NCI-H510A (cell line): ENCODE measurements at places on chromosomes 2 and 18.

GRCh38 chr2:44084850-44085249 lies 83.8 kb upstream of the PPM1B start:
- no peak for DNase-seq

DNA sequence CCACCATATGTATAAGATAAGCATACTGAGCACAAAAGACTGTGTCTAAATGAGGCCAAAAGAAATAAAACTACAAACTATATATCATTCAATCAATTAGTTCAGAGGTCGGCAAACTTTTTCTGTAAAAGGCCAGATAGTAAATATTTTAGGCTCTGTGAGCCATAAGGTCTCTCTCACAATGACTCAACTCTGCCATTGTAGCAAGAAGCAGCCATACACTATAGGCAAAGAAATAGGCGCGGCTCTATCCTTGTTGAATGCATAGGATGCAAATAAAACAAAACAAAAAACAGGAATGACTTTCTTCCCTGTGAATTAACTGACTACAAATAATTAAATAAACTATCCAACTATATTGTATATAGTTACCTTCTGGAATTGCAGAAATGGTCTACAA lies 8.6 kb upstream of the CCDC88A start:
- no peak for DNase-seq

- DNase-seq: no peak
Measured at GRCh38 chr2:44946372-44947027, 5.0 kb downstream of the SIX3 start.

GRCh38 chr2:42917425-42917927 lies 125.1 kb upstream of the HAAO start:
- DNase-seq: no peak

DNA sequence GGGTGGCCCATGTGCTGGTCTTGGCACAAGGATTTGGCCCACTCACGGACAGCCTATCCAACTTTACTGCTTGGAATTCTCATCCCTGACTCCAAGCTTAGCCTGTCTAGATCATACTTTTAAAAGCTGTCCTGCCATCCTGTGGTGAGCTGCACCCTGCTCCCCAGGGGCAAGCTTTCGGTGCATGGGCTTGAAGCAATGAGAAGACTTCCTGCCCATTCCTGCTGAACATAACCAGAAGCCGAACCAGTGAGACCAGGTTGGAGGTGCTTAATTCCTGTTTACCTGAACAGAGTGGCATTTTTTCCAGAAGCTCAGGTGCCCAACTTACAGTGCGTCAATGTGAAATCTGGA lies 154.5 kb downstream of the ANTXR1 start:
- DNase-seq: no peak

DNA sequence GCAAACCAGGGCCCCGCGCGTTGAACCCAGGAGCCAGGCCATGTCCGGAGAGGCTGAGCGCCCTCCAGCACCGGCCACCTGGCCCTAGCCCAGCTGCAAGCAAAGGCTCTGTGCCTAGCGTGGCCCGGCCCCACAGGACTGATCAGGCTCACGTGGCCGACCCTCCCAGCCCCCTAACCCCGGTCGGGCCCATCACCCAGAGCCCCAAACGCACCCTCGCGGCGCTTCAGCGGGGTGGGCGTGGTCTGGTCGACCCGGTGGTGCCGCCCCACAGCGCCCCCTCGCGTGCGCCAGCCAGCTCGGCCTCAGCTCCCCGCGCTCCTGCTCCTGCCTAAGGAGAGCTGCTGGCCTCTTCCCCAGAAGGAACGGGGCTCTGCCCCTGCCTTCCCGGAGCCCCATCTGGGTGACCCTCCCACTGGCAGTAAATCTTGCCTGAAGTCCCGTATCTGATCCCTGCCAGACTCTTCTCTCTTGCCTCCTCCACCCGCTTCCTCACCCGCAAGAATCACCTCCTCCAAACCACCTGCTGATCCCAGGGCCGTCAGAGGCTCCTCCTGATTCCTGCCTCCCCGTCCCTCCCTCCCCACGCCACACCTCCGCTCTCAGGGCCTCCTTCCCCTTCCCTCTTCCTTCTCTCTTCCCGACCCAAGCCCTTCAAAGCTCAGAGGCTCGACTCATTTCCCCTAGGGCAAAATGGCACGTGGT lies 12.3 kb upstream of the TEX51 start:
- DNase-seq: no peak

DNA sequence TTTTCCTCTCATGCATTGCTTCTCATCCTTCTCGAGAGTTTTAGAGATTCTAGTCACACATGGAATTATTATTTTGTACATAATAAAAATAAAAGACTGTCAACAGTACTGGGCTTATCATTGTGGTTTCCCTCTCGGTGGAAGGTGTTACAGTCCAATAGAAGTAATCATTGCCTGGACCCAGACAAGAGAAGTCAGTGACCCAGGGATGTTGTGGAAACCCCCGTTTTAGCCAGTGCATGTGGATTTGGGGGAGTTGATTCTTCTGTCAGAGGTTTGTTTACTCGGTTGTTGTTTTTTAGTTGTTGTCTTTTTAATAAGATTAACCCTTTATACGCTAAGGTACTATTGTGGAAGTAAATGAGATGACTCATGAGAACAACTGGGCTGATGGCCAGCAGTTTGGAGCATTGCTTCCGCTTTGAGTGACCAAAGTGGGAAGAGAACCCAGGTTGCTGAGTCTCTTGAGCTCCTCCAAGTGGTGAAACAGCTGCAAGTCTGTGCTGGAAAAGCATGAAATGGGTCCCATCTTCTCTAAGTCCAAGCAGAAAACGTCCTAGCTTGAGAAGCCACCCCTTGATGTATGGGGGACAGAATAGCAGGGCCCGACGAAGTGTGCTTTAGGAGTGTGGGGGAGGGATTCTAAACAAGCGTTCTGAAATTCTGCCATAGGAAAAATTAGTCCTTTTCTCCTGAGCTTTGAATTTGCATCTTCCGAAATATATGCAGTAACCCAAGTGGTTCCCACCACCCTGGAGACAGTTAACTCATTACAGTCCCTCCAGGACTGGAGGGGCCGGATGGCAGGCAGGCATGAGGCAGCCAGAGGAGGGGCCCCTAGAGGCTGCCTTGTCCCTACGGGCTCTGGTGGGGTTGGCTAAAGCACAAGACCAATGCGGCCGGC lies 61.8 kb upstream of the GPR45 start:
- DNase-seq: peak; percentile 46

- no peak for DNase-seq
Measured at GRCh38 chr2:36343606-36344005, 12.0 kb upstream of the CRIM1 start.

- no peak for DNase-seq
Measured at GRCh38 chr2:223820549-223820948, 16.8 kb downstream of the AP1S3 start.

DNA sequence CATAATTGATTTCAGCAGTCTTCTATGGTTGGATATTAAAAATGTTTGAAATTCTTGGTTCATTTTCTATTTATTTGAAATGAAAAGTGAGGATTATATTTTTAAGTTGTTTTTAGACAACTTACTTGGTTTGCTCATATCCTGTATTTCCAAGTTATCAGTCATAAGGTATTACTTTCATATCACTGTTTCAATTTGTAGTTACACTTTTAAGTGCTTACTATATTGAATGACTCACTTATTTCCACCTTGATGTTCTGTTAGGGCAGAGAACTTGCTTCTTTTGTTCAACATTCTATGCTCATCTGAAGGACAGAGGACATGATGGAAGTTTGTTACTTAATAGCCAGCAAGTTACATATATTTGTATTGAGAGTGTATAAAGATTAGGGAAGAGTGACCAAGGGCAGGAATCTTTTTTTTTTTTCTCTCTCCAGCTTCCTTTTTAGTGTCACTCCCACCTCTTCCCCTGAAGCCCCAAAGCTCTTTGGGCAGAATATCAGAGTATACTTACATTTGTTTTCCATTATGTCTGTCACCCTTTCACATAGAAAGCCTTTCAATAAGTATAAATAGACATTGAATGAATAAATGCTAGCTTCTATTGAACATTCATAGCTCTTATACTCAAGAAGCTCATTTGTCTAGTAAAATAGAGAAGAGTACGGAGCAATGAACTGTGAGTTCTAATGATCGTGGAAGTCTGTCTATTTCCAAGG lies 28.1 kb downstream of the PIK3C3 start:
- DNase-seq: no peak

DNA sequence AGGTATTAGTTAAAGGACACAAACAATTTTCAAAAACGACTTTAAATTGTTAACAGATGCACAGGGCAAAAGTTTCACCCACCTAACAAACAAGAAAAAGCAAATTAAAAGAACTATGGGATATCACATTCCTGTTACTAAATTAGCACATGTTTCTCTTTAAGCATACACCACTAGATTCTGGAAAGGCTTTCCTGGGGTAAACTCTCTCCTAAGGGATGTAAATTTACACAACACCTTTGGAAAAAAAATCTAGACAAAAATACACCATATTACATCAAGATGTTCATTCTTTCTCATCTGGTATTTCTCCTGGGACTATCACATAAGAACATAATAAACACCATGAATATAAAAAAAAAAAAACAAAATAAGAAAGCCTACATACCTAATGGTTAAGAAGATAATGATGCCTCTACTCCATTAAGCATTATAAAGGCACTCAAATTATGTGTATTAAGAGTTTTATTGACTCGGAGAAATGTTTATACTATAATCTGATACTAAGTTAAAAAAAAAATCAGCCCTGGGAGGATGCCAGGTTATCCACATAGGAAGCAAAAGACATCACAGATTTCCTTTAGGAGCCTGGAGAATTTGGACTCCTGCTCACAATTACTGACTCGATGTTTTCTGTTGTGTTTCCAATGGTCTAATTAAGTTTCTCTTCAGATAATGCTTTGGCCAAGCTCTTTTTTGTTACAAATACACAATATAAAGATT lies 82.8 kb upstream of the AFF3 start:
- no peak for DNase-seq

GRCh38 chr2:209517436-209517835 lies 93.6 kb downstream of the MAP2 start:
- DNase-seq: no peak

DNA sequence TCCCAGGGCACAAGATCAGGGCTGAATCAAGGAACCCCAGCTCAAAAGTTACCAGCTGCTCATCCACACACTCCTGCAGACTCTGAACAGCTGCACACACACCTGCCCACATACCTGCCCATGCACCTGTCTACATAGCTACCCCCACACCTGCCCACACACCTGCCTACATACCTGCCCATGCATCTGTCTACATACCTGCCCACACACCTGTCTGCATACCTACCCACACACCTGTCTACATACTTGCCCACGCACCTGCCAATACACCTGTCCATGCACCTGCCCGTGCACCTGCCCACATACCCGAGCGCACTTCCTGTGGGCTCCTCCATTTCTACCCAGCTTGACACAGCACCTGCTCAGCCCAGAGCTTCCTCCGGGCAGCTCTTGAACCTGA lies 122.8 kb upstream of the AGAP1 start:
- peak; percentile 48 for DNase-seq

- DNase-seq: no peak
Measured at GRCh38 chr18:62867534-62867933, 152.2 kb downstream of the PHLPP1 start.

- no peak for DNase-seq
Measured at GRCh38 chr2:219680958-219681693, 53.7 kb downstream of the SLC4A3 start.

DNA sequence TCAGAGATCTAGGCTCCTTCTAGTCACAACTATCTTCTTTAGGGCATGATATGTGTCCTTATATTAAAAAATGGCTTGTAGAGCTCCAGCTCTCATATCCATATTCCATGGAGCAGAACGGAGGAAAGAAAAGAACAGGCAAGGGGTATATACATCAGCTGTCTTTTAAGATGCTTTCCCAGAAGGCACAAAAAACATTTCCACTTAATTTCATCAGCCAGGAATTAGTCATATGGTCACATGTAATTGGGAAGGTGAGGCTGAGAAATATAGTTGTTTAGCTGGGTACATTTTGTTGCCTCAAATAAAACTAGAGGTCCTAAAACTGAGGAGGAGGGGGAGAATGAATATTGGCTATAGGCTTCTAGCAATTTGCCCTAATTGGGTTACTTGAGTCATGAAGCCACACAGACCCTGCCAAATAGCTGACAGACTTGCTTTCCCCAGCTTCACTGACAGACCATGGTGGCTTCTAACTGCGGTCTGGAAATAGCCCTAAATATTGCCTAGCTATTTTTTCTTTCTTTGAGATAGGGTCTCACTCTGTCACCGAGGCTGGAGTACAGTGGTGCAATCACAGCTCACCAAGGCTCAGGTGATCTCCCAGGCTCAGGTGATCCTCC lies 20.0 kb downstream of the MAIP1 start:
- no peak for DNase-seq

DNA sequence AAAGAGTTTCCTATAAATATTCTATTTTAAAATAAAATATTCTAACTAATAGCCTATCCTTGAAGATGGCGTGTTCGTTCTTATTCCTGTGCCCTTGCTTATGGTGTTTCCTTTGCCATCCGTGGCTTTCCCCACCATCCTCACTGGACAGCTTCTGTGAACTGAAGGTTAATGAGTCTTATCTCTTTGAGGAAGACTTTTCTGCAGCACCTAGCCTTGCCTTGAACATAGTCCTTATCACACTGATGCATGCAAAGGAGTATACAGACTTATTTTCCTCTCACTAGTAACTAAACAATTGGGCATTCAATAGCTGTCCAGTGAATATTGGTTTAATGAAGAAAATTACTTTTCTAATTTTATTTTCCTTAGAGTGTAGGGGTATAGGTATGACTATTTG lies 88.1 kb downstream of the GULP1 start:
- no peak for DNase-seq

DNA sequence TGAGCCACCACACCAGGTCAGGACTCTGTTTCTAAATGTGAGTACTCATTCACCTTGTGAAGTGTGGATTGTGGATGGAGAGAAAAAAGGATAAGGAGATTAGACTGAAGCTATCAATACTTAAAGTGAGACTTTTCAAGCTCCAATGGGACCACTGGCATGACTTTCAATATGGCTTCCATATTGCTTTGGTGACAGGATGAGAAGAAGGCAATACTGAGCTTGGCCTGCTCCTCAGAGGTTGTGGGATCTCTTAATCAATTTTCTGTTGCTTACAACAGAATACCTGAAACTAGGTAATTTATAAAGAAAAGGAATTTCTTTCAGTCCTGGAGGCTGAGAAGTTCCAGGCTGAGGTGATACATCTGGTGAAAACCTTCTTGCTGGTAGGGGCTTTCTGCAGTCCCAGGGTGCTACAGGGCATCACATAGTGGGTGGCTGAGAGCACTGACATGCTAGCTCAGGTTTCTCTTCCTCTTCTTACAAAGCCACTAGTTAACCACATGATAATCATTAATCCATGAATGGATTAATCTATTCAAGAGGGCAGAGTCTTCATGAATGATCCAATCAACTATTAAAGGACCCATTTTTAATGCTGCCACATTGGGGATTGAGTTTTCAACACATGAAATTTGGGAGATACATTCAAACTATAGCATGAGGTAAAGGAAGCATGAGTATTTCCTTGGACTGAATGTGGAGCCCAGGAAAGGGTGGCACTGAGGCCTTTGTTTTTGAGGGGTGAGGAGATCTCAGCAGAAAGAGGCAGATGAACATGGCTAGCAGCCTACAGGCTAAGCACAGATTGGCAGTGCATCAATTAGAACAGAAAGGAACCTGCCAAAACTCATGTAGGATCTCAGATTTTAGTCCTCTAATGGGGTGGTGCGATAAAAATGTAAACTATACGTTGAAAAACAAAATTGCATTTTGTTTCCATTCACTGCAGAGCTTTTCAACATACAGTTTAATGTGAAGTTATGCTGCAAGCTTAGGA lies 274.5 kb downstream of the PIK3C3 start:
- no peak for DNase-seq

- no peak for DNase-seq
Measured at GRCh38 chr2:102508863-102509262, 35.8 kb downstream of the SLC9A4 start.

- no peak for DNase-seq
Measured at GRCh38 chr2:128376241-128377041, 57.8 kb upstream of the HS6ST1 start.
